T-helper 1 cell (primary cell): ENCODE measurements at places on chromosomes 6 and 20.
A peak's percentile ranks its signal among the peaks of the same experiment; 100 is the strongest.

- no peak for DNase-seq
Measured at GRCh38 chr6:148829415-148830101, 82.7 kb downstream of the UST start.

DNA sequence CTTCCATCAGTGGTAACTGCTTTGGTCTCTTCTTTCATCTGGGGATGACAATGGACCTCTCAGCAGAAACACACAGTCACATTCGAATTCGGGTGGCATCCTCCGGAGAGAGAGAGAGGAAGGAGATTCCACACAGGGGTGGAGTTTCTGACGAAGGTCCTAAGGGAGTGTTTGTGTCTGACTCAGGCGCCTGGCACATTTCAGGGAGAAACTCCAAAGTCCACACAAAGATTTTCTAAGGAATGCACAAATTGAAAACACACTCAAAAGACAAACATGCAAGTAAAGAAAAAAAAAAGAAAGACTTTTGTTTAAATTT lies 6.1 kb downstream of the EDN1 start:
- no peak for DNase-seq

- no peak for DNase-seq
Measured at GRCh38 chr6:31666337-31666965, 571 bp downstream of the CSNK2B start.

DNA sequence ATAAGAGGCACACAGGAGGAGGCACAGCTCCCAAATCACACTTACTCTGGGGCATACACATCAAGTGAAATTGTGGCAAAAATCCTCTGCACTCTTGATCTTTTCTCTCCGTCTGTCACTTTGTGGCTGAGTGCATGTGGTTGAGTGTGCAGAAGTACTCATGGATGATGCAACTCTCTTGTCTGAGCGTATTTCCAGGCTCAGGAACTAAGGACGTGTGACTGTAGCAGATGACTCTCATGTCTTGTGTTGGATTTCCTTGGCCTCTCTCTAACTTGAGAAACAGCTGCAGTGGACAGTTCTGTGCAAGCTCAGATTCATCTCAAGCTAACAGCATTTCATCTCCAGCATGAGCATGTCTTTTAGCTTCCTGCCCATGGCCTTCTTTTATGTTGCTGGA lies 245.4 kb upstream of the FLRT3 start:
- DNase-seq, result no peak

- DNase-seq, result no peak
Measured at GRCh38 chr20:34569598-34569997, 11.1 kb downstream of the MAP1LC3A start.

DNA sequence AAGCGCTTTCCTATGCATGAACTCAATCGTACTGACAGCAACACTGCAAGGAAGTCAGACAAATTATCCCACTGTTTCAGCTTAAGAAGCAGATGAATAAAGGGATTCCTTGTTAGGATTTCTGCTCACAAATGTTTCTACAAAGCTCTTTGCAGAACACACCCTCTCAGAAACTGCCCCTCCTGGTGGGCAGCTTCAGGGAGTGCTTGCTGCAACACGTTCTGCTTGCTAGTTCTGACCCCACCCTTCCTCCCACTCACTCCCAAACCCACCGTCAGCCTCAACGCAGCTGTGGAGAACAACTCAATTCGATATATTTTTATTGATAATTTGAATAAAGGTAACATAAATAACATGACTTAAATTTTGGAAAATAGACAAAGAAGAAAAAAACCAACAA lies 250.8 kb upstream of the PRDM1 start:
- no peak for DNase-seq

DNA sequence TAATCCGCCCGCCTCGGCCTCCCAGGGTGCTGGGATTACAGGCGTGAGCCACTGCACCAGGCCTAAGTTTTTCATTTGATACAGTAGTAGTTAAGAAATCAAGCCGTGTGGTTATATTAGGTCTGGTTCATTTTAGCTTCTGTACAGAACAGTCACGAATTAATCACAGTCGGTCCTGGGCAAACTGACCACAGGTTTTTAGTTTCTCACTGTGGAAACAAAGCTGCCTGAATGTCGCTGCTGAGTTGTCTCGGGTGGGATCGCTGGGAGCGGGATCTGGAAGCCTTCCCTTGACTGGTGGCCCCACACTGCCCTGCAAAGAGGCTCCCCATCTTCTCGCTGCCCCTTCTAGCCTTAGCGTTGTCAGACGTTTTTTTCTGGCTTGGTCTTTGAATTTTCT lies 18.6 kb downstream of the UCKL1 start:
- no peak for DNase-seq

DNA sequence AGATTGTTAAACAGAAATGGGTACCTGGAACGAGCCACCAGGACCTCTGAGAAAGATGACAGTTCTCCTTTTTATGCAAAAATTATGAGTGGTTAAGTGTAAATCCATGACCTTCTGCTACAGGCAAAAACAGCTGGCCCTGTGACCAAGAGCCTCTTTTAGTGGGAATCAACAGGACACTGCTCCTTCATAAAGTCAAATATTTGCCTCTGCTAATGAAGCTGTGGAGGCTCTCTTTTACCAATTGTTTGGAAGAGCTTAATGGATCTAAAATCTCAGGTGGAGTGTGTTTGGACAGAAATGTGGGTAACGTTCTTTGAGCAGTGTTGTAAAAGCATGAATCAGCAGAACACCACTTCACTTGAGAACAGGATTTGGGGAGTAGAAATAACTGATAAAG lies 117.5 kb upstream of the PCSK2 start:
- no peak for DNase-seq

- DNase-seq, result no peak
Measured at GRCh38 chr20:35910254-35910653, 44.0 kb downstream of the SCAND1 start.

GRCh38 chr6:72580281-72580940 lies 41.5 kb upstream of the KCNQ5 start:
- DNase-seq, result no peak

DNA sequence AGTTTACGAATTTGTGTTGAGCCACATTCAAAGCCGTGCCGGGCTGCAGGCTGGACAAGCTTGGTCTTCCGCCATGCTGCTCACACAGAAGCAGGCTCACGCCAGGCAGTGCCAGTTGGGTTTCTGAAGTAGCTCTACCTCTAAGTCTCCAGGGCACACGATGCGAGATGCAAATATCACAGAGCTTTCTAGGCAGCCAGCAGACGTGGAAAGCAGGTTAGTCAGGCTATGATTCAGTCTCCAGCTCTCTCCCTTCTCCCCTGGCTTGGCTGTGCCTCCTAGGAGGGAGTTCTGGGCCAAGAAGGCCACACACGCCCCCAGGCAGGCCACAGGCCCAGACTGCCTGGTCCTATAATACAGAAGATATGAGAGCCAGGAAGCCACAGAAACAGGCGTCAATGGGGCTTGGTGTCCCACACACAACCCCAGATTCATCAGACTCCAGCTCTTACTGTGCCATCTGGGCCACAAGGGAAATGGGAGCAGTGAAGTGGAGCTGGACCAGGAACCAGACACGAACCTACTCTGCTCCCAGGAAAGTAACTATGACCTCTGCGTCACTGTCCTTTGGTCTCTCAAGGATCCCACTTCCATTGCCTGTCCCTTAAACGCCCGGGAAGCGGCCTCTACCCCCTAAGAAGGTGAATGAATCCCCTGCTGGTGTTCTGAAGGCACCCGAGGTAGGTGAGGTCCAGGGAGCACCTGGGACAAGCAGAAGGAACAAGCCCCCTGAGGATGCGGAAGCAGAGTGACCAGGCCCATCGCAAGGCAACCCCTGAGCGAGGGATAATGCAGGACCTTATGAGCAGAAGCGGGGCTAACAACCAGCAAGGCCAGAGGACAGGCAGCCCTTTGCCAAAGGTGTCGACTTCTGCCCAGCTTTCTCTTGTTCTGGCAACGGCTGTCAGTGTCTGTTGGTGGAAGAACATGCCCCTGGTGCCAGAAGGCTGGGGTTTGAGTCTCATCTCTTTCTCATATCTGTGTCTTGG lies 61.2 kb downstream of the GFOD1 start:
- no peak for DNase-seq

DNA sequence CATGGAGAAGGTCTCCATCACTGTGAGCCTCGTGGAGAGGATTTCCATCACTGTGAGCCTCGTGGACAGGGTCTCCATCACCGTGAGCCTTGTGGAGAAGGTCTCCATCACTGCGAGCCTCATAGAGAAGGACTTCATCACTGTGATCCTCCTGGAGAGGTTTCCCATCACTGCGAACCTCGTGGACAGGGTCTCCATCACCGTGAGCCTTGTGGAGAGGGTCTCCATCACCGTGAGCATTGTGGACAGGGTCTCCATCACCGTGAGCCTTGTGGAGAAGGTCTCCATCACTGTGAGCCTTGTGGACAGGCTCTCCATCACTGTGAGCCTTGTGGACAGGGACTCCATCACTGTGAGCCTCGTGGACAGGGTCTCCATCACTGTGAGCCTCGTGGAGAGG lies 140.4 kb downstream of the ERMARD start:
- DNase-seq, result no peak

DNA sequence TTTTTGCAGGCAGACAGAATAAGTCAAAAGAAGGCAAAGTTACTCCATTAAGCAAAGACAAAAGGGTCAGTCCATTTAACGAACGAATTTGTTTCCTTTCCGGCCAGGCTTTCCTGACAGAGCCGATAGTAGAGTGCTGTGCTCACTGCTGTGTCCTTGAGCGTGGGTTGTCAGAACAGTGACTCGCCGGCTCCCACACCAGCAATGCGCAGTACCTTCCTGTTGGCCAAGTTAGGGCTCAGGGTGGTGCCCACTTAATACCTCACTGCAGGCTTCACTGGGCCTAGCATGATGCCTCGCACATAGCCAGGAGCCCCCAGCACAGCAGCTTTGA lies 294.7 kb downstream of the FOXC1 start:
- DNase-seq, result no peak

DNA sequence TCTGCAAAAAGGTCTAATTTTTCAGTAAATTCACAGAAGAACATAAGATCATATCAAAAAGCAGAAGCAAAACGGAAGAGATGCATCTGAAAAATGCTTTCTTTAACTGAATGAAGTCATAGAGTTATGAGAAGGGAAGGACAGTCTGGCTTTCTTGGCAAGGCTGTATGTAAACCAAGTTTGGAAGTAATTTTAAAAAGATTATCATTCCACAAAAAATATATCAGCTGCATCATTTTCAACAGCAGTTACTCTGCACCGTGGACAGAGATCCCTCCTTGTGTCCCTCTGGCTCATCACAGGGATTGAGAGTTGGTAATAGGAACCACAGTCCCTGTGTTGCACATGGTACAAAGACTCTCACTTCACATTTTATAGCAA lies 258.5 kb downstream of the HIVEP2 start:
- no peak for DNase-seq

GRCh38 chr6:169172946-169173345 lies 80.7 kb downstream of the THBS2 start:
- no peak for DNase-seq

GRCh38 chr20:19921284-19921793 lies 95.8 kb upstream of the NAA20 start:
- DNase-seq, result no peak

GRCh38 chr20:35588397-35588796 lies 27.2 kb upstream of the SPAG4 start:
- DNase-seq, result no peak

- peak; percentile 62 for DNase-seq
Measured at GRCh38 chr20:5788385-5788895, 38.2 kb downstream of the SHLD1 start.

GRCh38 chr20:50919567-50919966 lies 11.7 kb downstream of the ADNP start:
- no peak for DNase-seq

- DNase-seq, result no peak
Measured at GRCh38 chr6:143691900-143692636, 14.3 kb downstream of the PHACTR2 start.

DNA sequence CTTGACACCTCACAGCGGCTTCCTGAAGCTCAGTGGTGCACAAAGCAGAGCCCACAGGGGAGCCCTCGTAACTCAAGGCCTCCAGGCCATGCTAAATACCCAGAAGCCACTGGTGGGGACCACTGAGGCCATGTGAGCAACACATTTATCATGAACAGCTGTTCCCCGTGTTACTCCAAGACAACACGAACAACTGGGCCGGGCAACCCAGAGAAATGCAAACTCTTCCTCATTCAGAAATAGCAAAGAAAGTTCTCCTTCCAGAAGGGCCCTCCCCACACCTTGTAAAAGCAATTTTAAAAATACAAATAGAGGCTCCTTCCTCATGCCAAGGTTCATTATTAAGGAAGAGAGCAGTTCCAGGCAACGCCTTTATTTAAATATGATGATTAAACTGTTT lies 36.3 kb upstream of the SLCO4A1 start:
- no peak for DNase-seq

DNA sequence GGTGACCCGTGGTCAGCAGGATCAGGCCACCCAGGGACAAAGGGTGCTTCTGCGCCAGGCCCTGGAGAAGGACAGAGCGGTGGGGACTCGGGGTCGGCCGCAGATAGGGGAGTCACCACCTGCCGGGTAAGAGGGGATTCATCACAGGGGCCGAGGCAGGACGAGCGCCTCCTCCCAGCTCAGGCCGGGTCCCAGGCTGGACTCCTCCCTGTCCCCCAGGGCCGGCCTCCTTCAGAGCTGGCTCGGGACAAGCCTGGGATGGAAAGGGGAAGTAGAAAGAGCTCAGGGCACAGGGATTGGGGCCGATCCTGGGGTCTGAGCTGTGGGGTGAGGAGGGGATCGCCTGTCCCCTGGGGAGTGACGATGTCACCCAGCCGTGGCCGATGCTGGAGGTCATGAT lies 154.6 kb upstream of the PROKR2 start:
- no peak for DNase-seq

- DNase-seq, result no peak
Measured at GRCh38 chr6:111121789-111122350, 34.6 kb downstream of the SLC16A10 start.
